NCI-H1417 treated with DMSO at 0.1 percent for 48 hours (cell line): ENCODE measurements at places on chromosomes 13 and 19.
A peak's percentile ranks its signal among the peaks of the same experiment; 100 is the strongest.

DNA sequence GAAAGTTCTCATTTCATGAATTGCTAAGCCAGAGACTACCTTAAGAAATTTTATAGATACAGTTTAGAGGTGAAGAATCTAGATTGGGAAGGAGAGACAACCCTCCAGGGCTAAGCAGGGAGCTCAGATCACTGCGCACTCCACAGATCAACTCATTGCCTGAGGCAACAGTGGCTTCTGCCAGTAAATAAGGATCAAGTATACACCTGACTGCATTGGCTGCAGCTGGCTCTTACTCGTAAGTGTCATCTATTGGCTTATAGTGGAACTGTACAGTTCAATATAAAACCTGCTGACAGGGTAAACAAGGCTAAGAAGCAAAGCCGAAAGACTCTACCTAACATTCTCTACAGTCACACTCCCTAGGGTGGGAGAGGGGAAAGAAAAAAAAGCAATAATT is 18.0 kb upstream of the C1QTNF9B start:
- DNase-seq = no peak

- DNase-seq = no peak
These were observed 464 bp upstream of the ZFP14 start for GRCh38 chr19:36379510-36379819.

DNA sequence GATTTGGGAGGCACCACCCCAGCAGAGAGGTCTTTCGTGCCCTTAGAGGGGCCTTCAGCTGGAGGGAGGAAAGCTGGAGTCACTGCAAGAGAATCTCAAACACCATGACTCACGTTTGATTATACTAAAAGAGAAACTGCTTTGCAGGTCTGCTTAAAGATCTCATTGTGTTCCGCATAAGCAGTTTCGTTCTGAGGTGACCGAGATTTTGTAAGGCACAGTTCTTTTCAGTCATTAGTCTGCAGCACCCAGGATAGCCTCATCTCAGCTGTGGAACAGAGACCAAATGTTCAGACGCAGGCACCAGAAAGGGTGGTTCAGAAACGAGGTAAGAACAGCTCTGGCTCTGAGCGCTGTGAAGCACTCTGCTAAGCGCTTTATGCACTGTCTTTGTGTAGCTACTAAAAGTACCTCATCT is 71.2 kb upstream of the GTF3A start:
- no peak for DNase-seq

- DNase-seq = no peak
These were observed at the start of gene MEF2B for GRCh38 chr19:19170053-19170872. Gene MEF2B, minus strand, starts transcription at chr19:19170263. Its CDS starts 19,528 bp downstream, at chr19:19150735.

DNA sequence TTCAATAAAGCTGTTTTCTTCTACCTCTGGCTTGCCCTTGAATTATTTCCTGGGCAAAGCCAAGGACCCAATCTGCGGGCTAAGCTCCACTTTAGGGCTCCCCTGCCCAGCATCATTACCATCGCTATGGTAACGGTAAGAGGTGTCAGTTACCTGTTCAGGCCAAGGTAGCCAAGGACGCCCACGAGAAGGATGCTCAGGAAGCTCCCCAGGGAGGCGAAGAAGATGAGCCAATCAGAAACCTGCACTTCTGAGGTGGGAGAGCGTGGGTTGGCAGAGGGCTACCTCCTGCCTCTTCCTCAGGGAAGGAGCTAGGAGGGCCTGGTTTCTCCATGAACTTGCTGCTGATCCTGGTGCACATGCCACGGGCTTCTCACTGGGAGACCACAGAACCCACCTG is 24.7 kb downstream of the IL12RB1 start:
- peak; percentile 18 for DNase-seq

GRCh38 chr19:45790942-45791341 is 1.7 kb downstream of the DMWD start:
- DNase-seq = no peak

GRCh38 chr13:109516186-109516585 is 270.2 kb downstream of the IRS2 start:
- no peak for DNase-seq

GRCh38 chr13:74567485-74567884 is 433.3 kb upstream of the KLF12 start:
- DNase-seq = no peak

GRCh38 chr13:66440938-66441337 is 789.2 kb downstream of the PCDH9 start:
- DNase-seq = no peak

DNA sequence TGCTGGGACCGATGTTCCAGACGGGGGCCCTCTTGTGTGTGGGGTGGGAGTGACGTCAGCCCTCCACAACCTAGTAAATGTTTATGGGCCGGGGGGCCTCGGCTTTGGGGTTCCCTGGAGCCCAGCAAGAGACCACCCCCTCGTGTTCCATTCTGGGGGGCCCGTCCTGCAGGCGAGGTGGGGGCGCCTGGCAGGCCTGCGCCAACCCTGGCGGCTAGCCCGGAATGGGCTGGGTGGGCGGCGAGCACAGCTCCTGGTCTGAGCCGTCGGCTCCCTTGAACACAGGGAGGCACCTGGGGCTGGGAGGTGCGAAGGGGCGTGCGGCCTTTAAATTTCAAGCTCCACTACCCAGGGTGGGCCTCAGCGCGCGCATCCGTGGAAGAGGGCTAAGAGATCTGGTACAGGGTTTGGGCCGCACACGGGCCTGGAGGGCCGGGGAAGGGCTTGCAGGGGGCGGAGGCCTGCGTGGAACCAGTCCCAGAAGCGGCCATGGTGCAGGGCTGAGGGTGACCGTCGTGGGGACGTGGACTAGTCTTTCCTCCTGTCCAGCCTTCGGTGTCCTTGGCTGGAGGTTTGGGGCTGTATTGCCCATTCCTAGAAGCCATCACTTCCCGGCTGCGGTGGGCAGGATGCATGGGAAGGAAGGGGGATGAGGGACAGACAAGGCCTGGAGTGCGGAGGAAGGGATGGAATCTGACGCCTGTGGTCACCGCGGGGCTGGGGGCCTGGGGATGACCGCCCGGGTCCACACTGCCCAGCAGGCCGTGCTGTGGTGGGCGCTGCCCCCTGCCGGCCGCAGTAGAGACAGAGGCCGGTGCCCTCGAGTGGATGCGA is 11.4 kb downstream of the NDUFA11 start:
- DNase-seq = no peak

DNA sequence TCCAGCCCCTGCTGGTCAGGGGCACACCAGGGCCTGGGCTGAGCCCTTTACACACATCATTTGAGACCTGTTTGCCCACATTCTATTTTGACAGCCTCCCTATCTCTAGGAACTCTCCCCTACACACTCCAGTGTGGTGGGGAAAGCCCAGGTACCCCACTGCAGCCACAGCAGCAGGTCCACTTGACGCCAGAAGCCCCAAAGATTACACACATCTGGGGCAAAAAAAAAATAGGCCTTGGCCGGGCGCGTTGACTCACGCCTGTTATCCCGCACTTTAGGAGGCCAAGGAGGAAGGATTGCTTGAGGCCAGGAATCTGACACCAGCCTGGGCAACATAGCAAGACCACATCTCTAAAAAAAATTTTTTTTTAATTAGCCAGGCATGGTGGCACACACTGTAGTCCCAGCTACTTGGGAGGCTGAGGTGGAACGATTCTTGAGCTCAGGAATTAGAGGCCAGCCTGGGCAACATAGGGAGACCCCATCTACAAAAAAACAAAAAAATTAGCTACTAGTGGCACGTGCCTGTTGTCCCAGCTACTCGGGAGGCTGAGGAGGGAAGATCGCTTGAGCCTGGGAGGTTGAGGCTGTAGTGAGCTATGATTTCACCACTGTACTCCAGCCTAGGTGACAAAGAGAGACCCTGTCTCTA is 18.0 kb upstream of the CD22 start:
- no peak for DNase-seq

- no peak for DNase-seq
These were observed 5.1 kb downstream of the MRPL4 start for GRCh38 chr19:10256970-10257615.

- DNase-seq = no peak
These were observed 14.6 kb downstream of the ACER1 start for GRCh38 chr19:6318772-6319171.

DNA sequence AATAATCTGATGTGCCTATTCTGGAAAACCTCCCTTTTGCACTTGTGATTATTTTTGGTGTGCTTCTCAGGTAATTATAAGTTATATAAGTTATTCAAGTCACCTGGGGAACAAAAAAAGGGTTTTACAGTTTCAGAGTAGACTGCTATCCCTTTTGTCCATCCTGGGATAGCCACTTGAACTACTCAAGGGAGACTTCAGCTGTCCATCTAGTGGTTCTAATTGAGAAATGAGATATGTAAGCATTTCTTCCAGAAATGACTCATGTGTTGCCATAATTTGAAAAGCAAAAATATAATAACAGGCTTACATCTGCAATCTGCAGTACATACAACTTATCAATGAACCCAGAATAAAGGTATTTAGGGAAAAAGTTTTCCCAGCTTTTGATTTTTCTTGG is 20.4 kb downstream of the UBL3 start:
- no peak for DNase-seq

DNA sequence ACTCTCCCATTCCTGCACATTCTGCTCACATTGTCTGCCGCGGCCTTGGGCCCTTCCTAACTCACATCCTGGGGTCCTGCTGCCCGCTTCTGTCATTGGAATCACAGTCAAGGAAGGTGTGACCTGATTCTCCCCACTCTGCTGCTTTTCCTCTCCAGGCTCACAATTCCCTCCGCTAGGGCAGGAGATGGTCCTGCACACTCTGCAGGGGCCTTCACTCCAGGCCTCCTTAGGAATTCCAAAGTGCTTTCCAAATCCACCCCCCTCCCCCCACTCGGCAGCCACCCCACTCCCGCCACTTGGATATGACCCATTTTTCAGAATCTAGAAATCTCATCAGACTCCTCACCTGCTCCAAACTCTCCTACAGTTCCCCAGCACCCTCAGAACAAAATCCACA is 3.1 kb upstream of the SLC5A5 start:
- DNase-seq = no peak

DNA sequence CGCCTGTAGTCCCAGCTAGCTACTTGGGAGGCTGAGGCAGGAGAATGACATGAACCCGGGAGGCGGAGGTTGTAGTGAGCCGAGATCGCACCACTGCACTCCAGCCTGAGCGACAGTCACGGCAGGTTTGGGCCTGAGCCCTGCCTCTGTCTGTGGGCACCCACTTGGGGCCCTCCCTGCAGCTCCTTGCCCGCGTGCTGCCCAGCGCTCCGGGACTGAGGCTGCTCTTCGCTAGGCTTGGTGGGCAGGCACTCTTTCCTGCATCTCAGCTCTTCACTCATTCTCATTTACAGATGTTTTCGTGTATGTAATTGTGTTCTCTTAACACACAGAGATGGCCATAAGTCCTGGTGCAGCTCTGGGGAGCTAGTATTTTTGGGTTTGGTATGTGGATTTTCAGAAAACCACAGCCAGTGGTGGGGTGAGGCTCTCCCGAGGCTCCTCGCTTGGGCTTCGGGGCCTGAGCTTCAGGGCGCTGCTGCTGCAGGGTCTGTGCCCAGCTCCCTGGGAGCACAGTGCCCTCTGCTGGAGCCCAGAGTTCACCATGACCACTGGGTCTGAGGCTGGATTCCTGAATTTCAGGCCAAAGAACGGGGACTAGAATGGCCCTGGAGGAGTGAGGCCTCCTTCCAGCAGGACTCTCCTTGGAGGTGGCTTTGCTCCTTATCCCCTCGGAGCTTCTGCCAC is 15.2 kb downstream of the UPF1 start:
- no peak for DNase-seq

GRCh38 chr13:90238413-90238812 is 1109.1 kb upstream of the MIR17HG start:
- no peak for DNase-seq

DNA sequence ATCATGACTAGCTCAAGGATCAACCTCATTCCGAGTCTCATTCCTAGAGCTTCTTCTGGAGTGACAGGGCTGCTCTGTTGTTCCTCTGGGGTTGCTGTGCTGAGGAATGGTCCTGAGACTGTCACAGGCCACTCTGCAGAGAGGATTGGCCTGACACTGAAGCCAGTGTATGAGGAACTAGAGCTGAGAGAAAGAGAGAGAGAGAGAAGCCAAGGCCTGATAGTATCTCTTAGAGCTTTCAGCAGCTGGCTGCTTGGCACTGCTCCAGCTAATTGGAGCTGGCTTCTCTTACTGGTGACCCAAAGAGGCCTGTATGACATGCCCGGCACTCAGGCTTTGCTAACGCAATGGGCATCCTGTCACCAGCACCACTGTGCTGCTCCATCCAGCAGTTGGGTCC is 73.4 kb upstream of the FLT1 start:
- no peak for DNase-seq

DNA sequence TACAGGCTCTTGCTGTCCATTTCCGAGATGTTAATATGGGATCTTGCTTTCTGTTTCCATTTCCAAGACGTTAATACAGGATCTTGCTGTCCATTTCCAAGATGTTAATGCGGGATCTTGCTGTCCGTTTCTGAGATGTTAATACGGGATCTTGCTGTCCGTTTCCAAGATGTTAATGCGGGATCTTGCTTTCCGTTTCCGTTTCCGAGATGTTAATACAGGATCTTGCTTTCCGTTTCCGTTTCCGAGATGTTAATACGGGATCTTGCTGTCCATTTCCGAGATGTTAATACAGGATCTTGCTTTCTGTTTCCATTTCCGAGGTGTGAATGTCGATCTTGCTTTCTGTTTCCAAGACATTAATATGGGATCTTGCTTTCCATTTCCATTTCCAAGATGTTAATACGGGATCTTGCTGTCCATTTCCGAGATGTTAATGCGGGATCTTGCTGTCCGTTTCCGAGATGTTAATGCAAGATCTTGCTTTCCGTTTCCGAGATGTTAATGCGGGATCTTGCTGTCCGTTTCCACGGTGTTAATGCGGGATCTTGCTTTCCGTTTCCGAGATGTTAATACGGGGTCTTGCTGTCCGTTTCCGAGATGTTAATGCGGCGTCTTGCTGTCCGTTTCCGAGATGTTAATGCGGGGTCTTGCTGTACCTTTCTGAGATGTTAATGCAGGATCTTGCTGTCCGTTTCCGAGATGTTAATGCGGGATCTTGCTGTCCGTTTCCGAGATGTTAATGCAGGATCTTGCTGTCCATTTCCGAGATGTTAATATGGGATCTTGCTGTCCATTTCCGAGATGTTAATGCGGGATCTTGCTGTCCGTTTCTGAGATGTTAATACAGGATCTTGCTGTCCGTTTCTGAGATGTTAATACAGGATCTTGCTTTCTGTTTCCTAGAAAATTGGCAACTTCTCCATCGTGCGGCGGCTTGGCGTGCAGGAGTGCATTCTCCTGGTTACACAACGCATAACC is 38.3 kb downstream of the PEX11G start:
- no peak for DNase-seq

GRCh38 chr19:28905996-28906395 is 307.0 kb downstream of the UQCRFS1 start:
- DNase-seq = no peak

- no peak for DNase-seq
These were observed 423.1 kb downstream of the FGF14 start for GRCh38 chr13:101978552-101979315.

- no peak for DNase-seq
These were observed 432 bp downstream of the ZNF611 start for GRCh38 chr19:52734331-52734892.

GRCh38 chr13:70297189-70297616 is 189.0 kb upstream of the KLHL1 start:
- no peak for DNase-seq

DNA sequence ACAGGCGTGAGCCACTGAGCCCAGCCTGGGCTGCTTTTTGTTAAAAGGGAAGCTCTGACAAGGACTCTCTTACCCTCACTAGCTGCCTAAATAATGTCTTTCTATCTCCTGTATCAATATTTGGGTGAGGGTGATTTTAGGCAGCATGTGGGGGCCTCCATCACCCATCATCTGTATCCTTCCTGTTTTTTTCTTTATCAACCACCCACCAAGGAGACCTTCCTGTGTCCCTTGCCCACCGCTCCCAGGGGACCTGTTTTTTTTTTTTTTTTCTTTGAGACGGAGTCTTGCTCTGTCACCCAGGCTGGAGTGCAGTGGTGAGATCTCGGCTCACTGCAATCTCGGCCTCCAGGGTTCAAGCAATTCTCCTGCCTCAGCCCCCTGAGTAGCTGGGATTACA is 5.4 kb upstream of the NDUFB7 start:
- DNase-seq = no peak
